ENCODE measurements at places on chromosomes 12 and 14. TPM values are rescaled to one million over a fixed set of nuclear protein-coding genes. Genes with fewer than 3 reads are reported as not detected.

- DNase-seq, result no peak
Measured at GRCh38 chr12:68630598-68630997, 19.9 kb downstream of the RAP1B start.

- DNase-seq, result no peak
Measured at GRCh38 chr12:75877763-75878621, 153.6 kb downstream of the PHLDA1 start.

EGLN3 gene
- 119 TPM for total RNA-seq

SERPINA3 gene
- 7.4 TPM for total RNA-seq

GRCh38 chr12:32253154-32253790 is 146.1 kb upstream of the FGD4 start:
- DNase-seq, result no peak
